Left lobe of liver (tissue), 2 donors: ENCODE measurements at places on chromosomes 5 and 9. TPM values are rescaled to one million over a fixed set of nuclear protein-coding genes. Genes with fewer than 3 reads are reported as not detected.

Gene ARID3C
- 8.8 TPM for total RNA-seq

Gene WWC1
- 11.2 TPM for total RNA-seq

Gene TEX10
- 2.3 TPM for total RNA-seq

Gene TNC
- 2.9 TPM for total RNA-seq

Gene CCL27
- total RNA-seq, result not detected

Gene PCDHGA8
- 0.35 TPM for total RNA-seq
